ENCODE measurements at places on chromosomes 12 and 14. TPM values are rescaled to one million over a fixed set of nuclear protein-coding genes. Genes with fewer than 3 reads are reported as not detected.

The GLIPR1L2 gene
- not detected for total RNA-seq

The DTX1 gene
- total RNA-seq, result 5.8 TPM

The KRT75 gene
- total RNA-seq, result 0.43 TPM

The C14orf132 gene
- total RNA-seq, result 2.6 TPM

The CRIP1 gene
- total RNA-seq, result 8.6 TPM

The RERG gene
- total RNA-seq, result not detected

The SAMD4A gene
- total RNA-seq, result 6.6 TPM

The GLS2 gene
- 1.2 TPM for total RNA-seq

The PSME2 gene
- total RNA-seq, result 162 TPM

The ATL1 gene
- total RNA-seq, result not detected

GRCh38 chr14:92633724-92634123 lies 114.7 kb downstream of the LGMN start:
- DNase-seq, result no peak

DNA sequence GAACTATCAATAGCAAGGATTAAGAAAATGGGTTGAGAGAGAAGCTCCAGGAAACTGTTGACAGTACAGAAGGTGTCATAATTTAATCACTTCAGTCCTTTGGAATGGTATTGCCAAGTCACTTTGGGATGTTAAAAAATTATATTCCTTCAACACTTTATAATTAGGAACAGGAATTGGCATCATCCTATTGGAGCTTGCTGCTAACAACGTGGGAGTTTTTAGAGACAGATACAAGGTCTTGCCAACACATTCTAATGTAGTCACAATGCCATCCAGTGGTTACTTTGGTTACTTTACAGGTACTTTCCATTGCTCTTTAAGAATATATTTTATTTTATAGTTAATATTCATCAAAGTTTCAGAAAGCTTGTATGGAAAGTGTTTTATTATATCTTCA lies 310.1 kb downstream of the SYT1 start:
- peak; percentile 43 for DNase-seq

GRCh38 chr14:57478050-57478449 lies 15.6 kb downstream of the CCDC198 start:
- DNase-seq, result no peak

DNA sequence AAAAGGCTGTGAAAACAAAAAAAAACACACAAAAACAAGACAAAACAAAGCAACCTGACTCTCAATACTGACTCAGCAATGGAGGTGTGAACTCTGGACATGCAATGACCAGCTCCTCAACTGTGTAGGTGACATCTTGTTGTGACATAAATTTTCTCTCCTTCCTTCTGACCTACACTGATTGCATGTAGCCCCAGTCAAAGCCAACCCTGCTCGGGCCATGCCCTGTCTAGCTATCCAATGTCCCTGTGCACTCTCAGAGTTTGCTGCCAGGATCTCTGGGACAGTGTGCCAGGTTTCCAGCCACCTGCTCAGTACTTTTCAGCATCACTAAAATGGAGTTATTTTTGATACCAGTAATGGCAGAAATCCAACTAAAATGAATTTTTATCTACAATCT lies 18.9 kb upstream of the CRACR2A start:
- DNase-seq, result peak; percentile 79

DNA sequence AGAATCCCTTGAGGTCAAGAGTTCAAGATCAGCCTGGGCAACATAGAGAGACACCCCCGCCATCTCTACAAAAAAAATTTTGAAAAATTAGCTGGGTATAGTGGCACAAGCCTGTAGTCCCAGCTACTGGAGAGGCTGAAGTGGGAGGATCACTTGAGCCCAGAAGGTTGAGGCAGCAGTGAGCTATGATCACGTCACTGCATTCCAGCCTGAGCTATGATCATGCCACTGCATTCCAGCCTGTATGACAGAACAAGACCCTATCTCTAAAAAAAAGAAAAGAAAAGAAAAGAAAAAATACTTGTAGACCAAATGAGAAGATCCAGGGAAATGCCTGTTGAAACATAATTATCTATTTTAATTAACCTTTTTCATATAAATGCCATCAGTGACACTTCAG lies 93.8 kb upstream of the MDM1 start:
- DNase-seq, result no peak

DNA sequence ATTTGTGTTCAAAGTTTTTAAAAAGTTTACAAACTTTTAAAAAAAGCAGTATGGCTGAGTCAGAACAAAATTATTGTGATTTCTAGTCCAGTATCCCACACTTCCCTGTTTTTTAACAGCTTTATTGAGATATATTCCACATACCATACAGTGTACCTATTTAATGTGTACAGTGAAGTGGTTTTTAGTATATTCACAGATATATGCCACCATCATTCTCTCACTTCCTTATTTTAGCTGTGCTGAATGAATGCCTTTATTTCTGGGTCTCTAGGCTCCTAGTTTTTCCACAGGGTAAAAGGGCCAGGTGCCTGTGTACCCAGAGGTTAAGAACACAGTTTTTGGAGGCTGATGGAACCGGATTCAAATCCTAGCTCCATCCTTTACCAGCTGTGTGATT lies 58.9 kb upstream of the SRSF5 start:
- no peak for DNase-seq

GRCh38 chr14:87067061-87067460 lies 925.9 kb downstream of the GALC start:
- no peak for DNase-seq

DNA sequence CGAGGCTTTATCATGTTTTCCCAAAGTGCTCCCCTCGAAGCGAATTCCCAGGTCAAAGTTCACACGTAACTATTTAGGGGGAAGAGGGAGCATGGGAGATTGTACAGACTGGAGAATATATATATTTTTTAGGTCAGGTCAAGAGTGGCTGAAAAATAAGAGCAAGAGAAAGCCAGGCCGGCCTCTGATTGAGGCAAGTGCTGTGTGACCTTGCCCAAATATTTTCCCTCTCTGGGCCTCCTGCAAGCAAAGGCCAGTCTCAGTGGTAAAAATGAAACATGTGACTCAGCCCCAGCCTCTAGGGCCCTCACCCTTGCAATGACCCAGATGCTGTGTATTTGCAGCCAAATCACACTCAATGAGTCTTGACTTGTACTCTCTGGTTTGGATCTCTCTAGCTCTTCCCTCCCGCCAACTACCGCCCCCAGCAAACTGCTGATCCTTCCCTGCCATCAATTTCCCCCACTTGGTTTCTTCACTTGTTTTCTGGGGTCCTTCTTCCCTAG lies 34.1 kb downstream of the SMUG1 start:
- DNase-seq, result no peak

DNA sequence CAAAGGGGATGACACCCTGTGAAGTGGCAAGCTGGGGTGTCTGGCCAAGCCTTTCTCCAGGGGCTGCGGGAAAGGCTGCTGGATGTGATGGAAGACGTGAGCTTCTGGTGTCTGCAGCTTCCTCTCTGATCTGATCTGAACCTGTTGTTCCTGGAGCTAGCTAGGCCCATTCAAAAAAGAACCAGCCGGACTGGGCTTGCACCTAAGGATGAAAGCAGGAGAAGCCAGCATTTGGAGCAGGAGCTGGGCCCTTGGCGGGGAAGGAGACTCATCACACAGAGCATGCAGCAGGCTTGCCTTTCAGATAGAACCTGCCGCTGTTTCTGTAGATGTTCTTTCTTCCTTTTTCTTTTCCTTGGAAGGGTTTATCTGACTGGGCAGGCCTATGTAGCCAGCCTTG lies 9.5 kb downstream of the RPH3A start:
- peak; percentile 69 for DNase-seq

DNA sequence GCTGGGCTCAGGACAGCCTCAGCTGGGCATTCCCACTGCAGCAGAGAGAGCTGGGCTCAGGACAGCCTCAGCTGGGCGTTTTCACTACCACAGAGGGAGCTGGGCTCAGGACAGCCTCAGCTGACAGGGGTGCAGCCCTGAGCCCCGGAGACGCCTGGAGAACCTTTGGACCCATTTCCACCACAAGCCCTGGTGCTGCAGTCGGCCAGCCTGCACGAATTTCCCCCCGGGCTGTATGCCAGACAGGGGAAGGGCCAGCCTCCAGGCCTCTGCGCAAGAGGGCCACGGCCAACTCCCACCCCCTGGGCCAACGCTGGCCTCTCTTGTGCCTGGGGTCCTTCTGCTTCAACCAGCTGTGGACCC lies 2.6 kb upstream of the C14orf180 start:
- DNase-seq, result no peak

GRCh38 chr12:7017870-7018349 lies 366 bp downstream of the LPCAT3 start:
- DNase-seq, result peak; percentile 47

DNA sequence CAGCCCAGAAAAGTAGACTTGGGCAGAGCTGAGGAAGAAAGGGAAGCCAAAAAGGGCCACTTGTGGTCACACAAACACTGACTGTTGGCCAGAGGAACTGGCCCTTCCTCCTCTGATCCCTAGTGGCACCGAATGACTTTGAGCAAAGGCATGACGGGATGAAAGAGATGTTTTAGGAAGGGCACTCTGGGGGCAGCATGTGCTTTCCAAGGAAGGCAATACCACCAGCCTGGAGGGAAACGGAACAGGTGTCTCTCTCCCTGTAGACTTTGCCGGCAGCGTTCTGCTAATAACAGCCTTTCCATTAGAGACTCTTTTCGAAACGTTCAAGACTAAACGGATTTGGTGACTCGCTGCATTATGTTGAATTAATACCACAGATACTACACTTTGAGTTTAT lies 12.3 kb upstream of the FBXO21 start:
- no peak for DNase-seq

DNA sequence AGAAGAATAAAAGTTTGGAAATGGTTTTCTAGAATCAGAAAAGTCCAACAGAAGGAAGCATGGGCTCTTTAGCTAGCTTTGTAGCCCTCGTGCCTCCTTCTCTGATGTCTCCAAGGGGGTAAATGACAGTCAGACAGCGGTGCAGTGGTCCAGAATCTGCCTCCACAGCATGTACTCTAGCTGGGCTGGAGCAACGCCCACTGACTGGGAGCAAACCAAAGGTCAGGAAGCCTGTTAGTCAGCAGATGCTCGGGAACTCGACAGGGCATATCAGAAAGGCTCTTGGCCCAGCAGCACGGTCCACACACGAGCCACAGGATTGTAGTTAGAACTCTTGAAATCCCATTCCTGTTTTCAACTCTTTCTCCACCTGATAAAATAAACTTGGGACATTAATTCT lies 164.3 kb downstream of the GRIN2B start:
- DNase-seq, result no peak

DNA sequence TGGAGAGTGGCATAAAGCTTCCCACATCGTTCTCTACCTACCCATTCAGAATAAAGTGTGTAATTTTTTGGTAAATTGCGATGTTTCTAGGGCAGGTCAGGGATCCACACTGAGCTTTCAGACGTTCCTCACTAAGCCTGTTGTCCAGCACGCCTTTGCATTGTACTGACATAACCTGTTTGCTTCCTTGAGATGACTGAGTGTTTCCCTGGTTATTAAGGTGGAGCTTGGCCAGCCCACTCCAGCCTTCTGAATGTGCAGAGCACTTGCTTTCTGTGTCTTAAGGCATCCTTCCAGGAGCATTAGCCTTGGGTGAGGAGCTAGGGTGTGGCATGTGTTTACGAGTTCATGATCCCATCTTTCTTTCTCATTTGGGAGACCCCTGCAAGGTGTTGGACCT lies 96.4 kb downstream of the TMEM260 start:
- no peak for DNase-seq

GRCh38 chr12:132592282-132592970 lies 18.0 kb downstream of the LRCOL1 start:
- no peak for DNase-seq

Measured in G401 (cell line).